ENCODE measurements at places on chromosomes 16 and 17.

DNA sequence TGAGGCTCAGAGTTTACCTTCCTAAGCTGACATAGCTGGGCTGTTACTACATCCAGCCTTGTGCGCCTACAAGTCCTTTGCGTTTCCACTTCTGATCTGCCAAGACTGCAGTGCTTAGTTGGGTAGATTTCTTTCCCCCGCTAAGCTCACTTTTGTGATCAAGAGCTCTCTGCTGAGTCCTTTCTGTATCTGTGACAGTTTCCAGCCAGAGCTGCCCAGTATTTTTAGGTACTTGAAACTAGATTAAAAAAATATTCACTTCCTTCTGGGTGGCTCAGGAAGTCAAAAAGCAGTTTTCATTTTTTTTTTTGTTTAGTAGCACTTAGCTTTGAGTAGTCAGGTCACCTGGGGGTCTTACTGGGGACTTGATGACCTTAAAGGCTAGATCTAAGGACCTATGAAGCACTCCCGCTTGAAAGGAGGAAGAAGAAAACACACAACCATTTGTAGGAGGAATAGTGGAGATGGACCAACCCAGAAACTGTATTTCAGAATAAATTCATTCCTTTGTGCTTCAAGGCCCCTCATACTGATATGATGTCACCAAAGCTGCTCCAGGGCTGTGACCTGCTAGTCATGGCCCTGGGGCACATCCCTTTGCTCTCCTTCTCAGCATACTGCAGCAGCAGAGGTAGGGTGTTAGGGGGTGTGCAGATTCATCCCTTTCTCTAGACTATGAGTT, 75.6 kb upstream of the HNF1B start:
- no peak for DNase-seq

- DNase-seq = no peak
These were observed 36.8 kb upstream of the ELAC2 start for GRCh38 chr17:13054666-13055065.

- DNase-seq = no peak
These were observed 25.6 kb downstream of the TTLL6 start for GRCh38 chr17:48791128-48792032.

DNA sequence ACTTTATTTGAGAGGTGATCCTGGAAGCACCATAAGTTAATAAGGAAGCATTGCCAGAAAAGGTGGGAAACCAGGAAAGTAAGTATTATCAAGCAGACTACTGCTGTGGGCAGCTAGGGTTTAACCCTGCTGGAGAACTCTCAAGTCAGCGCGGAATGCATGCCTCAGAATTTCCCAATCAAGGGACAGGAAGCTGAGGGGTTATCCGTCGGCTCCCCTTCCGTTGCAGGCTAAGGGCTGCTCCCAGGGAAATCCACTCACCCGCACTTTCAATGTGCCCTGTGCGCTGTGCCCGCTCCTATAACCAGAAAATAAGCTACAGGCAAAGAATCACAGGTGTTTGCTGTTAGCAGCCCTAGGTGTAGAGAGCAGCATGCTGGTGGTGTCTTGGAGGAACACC, 138.5 kb upstream of the CACNG3 start:
- no peak for DNase-seq

DNA sequence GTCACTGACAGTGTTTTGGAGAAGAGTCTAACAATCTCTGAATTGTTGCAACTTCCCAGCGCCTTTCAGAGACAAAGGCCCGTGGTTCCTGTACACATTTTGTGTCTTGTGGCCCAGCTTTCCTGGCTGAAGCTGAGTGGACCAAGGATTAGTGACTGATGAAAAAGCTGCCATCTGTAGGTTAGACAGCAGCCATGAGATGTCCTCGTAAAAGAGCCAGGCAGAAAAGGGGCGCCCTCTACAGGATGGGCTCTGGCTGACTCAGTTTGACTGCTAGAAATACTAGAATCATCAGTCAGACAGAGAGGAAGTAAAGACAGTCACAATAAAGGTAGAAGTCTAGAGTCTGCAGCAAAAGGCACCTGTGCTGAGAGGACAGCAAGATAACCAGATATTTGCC, 26.5 kb upstream of the NF1 start:
- DNase-seq = peak; percentile 2

DNA sequence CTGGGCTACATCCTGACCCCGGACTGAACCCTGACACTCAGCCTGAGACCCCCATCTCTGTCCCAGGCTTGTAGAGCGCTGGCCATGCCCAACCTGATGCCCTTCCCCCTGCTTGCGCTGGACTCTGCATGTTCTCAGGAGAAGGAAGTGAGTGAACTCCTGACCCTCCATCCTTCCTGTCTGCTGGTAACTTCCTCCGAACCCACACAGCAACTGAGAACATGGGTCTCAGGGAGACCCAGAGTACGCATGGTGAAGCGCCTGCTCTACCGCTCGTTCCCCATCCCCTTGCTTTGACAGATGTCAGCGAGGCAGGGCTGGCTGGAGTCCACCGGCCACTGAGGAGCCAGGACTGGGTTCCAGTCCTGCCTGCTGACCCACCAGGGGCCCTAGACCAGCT, 6.1 kb downstream of the CAMKK1 start:
- DNase-seq = no peak

DNA sequence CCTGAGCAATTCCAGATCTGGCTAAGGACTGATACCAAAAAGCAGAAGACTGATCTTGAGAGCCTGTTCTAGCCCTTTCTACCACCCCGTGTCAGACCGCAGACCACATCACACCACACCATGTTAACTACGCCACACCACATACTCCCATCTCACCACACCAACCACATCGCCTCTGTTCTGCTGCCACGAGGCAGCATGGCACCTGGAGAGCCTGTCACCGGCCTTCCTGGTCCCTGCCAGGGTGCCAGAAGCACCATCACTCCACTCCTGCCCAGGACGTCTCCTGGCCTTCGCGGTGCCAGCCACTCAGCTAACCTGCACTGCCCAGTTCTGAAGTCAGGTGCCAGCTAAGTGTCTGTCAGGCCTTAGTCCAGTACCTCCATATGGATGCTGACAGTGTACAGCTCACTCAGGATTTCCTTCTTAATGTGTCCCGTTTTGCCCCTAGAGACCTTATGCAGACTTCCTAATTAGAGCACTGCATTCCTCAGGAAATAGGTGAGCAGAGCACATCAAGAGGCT, 37.2 kb upstream of the BCAR1 start:
- peak; percentile 52 for DNase-seq

DNA sequence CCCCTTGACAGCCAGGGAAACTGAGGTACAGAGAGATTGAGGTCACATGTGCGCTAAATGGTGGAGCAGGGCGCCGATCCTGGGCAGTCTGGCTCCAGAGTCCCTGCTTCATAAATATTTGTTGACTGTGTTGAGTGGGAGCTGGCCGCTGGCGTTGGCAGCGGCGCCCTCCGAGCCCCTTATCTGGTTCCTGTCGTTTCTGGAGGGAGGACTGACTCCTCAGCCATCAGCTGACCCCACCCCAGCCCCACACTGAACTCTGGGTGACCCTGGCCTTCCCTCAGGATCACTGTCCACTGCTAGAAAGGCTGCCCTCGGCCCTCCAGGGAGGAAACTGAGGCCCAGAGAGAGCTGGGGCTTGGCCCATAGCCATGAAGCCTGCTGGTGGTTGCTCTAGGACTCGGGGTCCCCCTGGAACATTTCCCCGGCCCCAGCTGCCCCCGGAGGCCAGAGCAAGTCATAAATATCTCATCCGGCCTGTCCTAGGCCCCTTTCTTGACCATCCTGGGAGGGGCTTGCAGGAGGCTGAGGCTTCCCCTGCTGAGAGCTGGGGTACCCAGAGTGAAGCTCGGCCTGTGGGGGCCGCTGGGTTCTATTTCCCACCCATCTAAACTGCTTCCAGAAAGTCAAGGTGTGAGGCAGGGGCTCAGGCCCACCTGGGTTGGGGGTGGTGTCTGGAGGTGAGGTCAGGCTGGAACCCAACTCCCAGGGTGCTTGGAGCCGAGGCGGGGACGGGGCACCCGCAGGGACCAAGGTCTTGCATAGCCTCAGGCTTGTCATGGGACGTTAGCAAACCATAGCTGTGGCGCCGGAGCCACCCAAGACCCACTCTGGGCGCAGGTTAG, 51.7 kb upstream of the GSE1 start:
- DNase-seq = no peak

DNA sequence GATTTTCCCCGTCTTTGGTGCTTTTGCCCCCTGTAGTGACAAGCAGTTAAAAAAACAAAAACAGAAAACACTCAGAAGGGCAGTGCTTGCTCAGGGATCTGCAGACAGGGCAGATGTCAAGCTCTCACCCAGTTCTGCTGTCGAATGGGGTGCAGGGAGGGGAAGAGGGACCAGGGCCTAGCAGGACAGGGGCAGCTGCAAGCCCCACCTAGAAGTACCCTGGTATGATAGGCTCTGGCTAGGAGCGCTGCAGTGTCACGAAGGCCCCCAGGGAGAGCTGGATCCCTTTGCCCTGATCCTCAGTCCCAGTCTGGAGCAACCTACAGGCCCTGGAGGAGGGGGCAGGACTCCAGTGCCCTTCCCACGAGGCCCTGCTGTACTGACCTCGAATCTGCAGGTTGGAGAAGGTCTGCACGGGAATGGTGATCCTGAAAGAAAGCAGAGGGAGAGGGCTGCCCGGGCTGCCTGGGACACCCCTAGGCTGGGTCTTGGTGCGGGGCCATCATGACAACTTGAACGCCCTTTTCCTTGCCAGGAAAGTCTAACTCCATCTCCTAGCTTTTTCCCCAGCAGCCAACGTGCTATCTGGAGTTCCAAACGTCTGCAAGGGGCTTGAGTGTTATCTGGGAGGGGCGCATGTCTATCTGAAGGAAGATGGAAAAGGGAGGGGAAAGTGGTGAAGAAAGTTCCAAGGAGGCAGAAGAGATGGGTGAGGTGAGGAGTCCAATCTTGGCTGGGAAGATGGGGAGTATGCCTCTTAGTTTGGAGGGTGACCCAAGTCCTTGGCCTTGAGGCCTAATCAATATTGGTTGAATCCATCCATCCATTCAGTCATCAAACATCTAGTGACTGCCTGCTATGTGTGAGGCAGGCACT, 4.8 kb downstream of the GFAP start:
- DNase-seq = no peak

- no peak for DNase-seq
These were observed 9.6 kb downstream of the SLX4 start for GRCh38 chr16:3601614-3602319.

DNA sequence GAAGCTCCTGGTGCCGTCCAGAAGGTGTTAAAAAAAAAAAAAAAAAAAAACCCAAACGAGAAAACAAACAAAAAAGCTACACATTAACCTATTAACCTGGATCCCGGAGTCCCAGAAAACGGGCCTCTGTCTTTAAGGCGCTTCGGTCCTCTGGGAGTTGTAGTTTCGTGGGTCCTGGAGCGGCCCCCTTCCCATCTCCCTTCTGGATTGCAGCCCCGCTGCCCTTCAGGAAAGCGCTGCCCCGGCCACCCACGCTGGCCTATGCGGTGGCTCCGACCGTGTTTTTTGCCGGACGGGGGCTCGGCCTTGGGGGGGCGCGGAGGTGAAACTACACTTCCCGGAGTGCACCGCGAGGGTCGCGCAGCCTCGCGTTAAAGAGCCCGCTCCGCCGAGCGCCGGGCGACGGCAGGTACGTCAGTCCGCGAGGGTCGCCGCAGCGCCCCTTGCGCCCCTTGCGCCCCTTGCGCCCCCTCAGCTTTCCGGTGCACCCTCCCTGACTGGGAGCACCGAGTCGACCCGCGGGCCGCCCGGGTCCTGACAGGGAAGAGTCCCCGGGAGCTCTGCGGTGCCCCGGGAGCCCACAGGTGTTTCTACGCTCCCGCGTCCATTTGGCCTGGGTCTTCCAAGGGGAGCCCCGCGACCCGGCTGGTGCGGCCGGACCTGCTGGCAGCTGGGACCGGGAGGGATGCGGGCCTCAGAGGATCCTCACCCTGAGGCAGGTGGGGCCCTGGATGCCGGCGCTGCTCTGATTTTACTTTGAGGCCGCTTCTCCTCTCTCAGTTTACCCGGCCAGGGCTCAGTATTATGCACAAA, at the start of gene FCSK:
Gene FCSK (plus strand): TSS at position 374 of the 813 bp plus-strand sequence. CDS start 8,596 bp downstream, outside the sequence.
- peak; percentile 48 for DNase-seq

- DNase-seq = no peak
These were observed 13.5 kb downstream of the G6PC1 start for GRCh38 chr17:42913981-42914617.

DNA sequence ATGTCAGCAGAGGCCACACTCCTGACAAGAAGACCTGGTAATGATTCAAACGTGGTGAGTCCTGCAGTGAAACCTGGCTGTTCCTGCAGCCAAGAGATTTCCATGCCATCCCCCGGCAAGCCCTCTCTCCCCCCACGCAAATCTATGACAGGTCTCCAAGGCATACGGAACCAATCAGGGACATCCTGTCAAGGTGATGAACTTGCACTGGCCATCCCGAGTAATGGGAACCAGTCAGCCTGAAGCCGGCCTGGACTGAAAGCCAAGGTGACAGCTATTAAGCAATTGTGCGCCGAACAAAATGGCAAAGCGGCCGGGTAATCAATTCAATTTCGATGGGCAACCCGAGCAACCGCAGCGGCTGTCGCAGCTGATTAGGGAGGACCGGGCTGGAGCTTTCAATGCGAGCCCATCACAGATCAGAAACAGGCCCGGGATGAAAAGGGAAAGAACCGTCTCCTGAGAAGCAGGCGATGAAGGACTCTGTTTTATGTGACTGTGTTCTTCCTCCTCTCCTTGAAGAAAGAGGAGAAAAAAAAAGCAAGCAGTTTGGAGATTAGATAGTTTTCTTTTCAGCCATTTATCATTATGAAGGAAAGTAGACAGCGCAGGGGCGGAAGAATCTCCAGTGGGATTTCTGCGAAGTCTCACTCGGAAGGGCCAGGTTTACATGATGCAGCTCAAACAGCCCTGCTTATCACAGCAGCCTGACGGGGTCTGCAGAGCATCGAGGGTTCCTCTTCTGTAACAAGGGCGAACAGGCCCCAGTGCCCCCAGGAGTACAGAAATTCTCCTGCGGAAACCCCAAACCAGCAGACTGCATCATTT, 35.2 kb downstream of the TBX4 start:
- DNase-seq = no peak

- DNase-seq = no peak
These were observed 3.6 kb upstream of the IRX3 start for GRCh38 chr16:54289945-54290832.

DNA sequence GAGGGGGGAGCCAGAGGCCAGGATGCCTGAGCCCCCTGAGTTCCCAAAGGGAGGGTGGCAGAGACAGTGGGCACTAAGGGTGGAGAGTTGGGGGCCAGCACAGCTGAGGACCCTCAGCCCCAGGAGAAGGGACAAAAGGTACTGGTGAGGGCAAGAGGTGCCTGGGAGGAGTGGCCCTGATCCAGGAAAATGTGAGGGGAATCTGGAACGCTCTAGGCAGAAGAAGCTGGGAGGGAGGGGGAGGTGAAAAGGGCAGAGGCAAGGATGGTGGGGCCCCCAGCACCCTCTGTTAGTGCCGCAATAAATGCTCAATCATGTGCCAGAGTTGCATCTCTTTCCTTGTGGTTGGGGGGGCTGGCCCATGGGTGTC, 1.1 kb downstream of the TCAP start:
- no peak for DNase-seq

- DNase-seq = no peak
These were observed 14.6 kb upstream of the CCDC154 start for GRCh38 chr16:1458977-1459341.

GRCh38 chr16:87960296-87960695, 9.1 kb downstream of the BANP start:
- no peak for DNase-seq

- no peak for DNase-seq
These were observed 17.7 kb upstream of the MNT start for GRCh38 chr17:2418572-2418971.
